Activated CD8-positive, alpha-beta memory T cell treated with anti-CD3 and anti-CD28 coated beads for 36 hours (primary cell): ENCODE measurements at places on chromosomes 12 and 14. TPM values are rescaled to one million over a fixed set of nuclear protein-coding genes. Genes with fewer than 3 reads are reported as not detected.

The BCL11B gene
- 31.3 TPM for total RNA-seq

The ACVRL1 gene
- not detected for total RNA-seq

The PLEKHA5 gene
- 4.6 TPM for total RNA-seq

The CCDC175 gene
- total RNA-seq, result not detected

The IFT81 gene
- total RNA-seq, result 4.3 TPM

The IFNG-AS1 gene
- total RNA-seq, result 0.46 TPM
